Temporal lobe (tissue), 4 donors: ENCODE measurements at places on chromosomes 3 and 15. TPM values are rescaled to one million over a fixed set of nuclear protein-coding genes. Genes with fewer than 3 reads are reported as not detected.

The ITIH3 gene
- total RNA-seq = not detected

The PAK6 gene
- 14.3 TPM for total RNA-seq

The C3orf70 gene
- total RNA-seq = 27.5 TPM

The FETUB gene
- not detected for total RNA-seq

The C15orf62 gene
- not detected for total RNA-seq

The CAMK1 gene
- total RNA-seq = 39.8 TPM
